Activated T-cell treated with anti-CD3 and anti-CD28 coated beads, Interleukin-2, amount 50 U/mL, for 24 hours (primary cell): ENCODE measurements at places on chromosomes 3 and 15.

DNA sequence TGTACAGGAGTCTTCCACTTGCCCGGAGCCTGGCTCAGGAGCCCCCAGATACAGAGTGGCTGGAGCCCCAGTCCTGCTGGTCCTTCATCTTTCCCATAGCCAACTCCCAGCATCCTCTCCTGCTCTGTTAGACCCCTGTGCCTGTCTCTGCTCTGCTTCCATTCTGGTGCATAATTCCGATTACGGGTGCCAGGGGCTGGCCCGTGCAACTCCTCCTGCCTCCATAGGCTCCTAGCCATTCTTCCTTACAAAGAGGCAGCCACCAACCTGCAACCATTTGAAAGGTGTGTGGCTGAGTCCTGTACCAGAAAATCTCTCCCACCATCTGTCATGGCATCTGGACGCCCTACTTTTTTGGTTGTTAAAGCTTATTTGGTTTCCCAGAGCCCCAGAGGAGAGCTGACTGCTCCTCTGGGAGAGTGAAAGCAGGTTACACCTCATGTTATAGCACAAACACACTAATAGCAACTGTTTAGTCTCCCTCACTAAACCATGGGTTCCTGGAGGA lies 5.2 kb upstream of the RAD18 start:
- no peak for DNase-seq

GRCh38 chr3:53083521-53083920 lies 37.6 kb upstream of the SFMBT1 start:
- DNase-seq, result no peak

DNA sequence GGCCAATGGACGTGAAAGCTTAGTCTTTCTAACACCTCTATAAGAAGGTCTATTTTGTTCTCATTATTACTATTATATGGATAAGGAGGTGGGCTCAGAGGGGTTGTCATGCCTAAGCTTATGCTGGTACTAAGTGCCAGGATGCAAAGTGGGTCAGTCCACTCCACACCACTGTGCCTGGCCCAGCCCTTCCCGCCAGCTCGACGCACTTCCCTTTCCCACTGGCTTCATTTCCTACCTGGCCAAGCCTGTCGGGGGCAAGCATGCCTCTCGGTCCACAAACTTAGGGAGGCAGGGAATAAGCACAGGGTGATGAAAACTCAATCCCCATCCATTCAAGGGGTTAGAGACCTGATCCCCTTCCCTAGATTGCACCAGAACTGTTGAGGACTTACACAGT lies 5.9 kb upstream of the SYNM start:
- no peak for DNase-seq

GRCh38 chr3:177561769-177562392 lies 364.6 kb upstream of the TBL1XR1 start:
- DNase-seq, result no peak

GRCh38 chr3:120095226-120095978 lies 1.2 kb upstream of the GSK3B start:
- DNase-seq, result peak; percentile 94

- no peak for DNase-seq
These were observed 75.4 kb downstream of the CDC25A start for GRCh38 chr3:48112813-48113212.

GRCh38 chr3:135532021-135532420 lies 433.5 kb upstream of the PPP2R3A start:
- DNase-seq, result no peak

DNA sequence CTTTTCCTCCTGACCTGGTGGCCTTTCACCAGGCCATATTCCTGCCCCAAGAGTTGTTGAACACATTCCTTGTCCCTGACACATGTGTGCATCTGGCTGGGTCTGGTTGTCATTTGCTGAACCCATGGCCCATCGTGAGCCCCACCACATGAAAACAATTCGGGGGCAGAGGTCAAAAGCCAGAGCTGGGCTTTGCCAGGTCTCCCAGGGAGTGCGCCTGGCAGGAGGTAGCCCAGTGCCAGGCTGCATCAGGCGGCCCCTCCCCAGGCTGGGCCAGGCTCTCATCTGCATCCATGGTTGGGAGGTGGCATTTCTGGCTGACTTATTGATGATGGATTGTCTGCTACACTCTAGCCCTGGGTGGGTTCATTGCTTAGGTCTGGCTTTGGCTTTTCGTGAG lies 30.9 kb downstream of the SPSB4 start:
- DNase-seq, result no peak

DNA sequence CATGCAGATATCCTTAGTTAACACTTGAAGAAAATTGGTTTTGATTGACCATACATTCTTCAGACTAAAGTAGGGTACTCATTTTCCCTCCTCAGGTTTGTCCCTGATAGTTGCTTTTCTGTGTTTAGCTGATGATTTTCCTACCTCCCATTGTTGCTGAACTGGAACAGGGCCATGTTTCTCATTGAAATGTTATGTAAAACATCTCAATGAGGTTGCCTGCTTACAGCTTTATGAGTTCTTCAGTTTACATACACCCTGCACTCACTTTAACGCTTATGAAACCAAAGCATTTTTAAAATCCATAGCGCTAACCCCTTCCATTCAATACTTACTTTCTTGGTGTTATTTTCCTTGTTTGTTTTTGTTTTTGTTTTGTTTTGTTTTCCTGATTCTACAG lies 61.9 kb downstream of the HMG20A start:
- no peak for DNase-seq

GRCh38 chr15:25054329-25054728 lies 99.5 kb downstream of the SNRPN start:
- DNase-seq, result no peak

GRCh38 chr3:142444343-142444742 lies 3.5 kb downstream of the XRN1 start:
- no peak for DNase-seq

- no peak for DNase-seq
These were observed 372.9 kb upstream of the LMCD1 start for GRCh38 chr3:8128686-8129085.

DNA sequence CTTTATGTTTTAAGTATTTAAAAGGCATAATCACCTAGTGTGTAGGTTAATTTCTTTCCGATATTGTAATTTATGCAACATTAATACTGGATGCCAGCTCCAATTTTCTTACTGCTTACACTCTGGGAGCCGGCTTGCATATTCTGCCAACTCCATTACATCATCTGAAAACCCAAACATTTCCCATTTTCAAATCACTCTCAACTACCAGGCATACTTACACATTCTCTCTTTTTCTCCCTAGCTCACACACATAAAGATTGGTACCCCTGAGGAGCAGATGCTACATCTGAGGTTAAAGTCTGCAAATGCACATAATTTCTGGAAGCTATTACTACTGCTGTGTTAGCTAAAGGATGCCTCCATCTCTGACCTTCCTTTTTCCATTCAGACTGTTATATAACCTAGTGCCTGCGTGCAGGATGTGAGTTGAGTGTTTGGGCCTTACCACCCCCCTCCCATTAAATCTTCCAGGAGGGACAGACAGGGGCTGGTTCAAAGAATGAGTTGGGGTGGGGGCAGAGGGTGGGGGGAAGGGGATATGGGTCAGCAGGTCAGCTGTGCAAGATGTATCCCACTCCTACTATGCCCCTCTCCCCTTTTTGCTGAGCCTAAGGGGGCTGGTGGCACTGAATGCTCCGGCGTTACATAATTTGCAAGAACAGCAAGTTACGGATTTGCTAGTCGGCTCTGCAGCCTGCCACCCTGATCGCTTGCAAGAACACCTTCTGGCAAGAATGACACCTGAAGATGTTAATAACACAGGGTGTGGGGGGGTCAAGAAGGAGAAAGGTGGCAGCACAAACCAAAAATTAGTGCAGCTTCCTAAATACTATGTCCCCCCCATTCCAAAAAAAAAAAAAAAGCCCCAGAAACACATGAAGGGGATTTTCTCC lies 2.5 kb downstream of the RORA start:
- DNase-seq, result no peak

- no peak for DNase-seq
These were observed 10.6 kb downstream of the TP63 start for GRCh38 chr3:189641776-189642175.

GRCh38 chr3:51557993-51558392 lies 19.5 kb downstream of the RAD54L2 start:
- DNase-seq, result no peak

DNA sequence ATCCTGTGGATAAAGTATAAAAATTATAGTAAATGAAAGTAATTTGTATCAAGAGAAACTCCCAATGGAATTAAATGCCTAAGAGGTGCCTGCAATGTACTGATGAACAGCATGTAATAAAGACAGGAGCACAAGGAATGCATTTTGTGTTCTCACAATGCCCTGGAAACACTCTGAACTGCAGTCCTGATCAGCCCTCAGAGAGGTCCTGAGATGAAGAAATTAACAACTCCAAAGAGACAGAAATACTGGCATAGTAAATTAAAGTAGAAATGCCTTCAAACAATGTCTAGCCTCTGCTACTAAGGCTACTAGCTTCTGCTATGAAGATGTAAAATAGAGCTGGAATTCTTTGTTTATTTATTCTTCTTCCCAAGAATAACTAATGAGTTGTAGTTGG lies 59.9 kb downstream of the CFAP20DC start:
- DNase-seq, result no peak

- DNase-seq, result no peak
These were observed 43.8 kb upstream of the RAB6B start for GRCh38 chr3:133939463-133939835.

- no peak for DNase-seq
These were observed 282.9 kb downstream of the NTRK3 start for GRCh38 chr15:87973501-87974215.

DNA sequence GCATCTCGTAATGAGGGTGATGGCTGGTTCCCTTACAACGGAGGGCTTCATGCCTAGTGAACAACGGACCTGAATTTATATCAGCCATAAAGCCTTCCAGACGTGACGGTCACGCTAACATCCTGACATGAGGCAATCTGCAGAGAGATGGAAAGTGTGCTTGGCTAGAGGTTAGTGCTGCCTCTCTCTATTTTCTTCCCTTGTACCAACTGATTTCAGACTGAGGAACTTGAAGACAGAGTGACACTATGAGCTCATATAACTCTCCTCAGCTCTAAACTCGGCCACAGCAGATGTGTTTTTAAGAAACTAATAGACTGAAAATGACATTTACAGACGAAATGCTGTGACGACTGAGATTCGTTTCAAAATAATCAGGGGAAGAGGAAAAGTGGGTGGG lies 122.4 kb downstream of the XXYLT1 start:
- no peak for DNase-seq
